Ovary (tissue), 10 donors: ENCODE measurements at places on chromosomes 5 and 9. TPM values are rescaled to one million over a fixed set of nuclear protein-coding genes. Genes with fewer than 3 reads are reported as not detected.

DNA sequence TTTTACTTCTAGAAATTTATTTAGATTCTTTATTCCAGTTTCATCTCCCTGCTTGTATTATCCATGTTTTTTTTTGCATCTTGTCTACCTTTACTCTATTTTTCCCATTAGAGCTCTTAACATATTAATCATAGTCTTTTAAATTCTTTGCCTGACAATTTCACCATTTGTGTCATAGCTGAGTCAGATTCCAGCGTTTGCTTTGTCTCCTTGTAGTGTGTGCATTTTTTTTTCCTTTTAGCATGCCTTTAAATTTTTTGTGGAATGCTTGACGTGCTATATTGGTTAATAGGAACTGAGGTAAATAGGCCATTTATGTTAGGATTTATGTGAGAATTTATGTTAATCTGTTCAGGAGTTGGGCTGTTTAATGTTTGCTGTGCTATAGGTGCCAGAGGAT, 41.8 kb upstream of the NFIL3 start:
- DNase-seq: no peak
- H3K27ac ChIP-seq: no peak overlapping the region
- H3K36me3 ChIP-seq: no peaks in the 10 kb centered on the region
- no peak overlapping the region for H3K4me3 ChIP-seq
- H3K4me1 ChIP-seq: no peaks in the 10 kb centered on the region

NR5A1 gene
- total RNA-seq: 14.7 TPM

SPATA6L gene
- total RNA-seq: 2.5 TPM

DNA sequence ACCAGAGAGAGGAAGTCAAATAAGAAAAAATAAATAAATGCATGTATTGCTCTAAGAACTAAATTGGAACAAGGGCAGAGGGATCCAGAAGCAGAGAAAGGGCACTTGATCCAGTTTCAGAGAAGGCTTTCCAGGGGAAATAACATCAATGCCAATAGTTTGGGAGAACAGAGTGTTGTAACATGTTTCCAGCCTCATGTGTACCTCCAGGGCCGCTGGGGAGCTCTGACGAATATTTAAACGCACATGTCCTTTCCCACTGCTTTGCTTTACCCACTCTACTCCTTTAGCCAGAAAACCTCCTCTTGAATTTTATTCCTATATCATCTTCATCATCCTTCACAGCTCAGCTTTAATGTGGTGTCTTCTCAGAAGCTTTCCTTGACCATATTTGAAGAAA, 233.7 kb downstream of the ENC1 start:
- no peaks in the 10 kb centered on the region for H3K27me3 ChIP-seq
- H3K27ac ChIP-seq: no peak overlapping the region
- no peaks in the 10 kb centered on the region for H3K36me3 ChIP-seq
- DNase-seq: no peak

C5orf58 gene
- total RNA-seq: not detected

DNA sequence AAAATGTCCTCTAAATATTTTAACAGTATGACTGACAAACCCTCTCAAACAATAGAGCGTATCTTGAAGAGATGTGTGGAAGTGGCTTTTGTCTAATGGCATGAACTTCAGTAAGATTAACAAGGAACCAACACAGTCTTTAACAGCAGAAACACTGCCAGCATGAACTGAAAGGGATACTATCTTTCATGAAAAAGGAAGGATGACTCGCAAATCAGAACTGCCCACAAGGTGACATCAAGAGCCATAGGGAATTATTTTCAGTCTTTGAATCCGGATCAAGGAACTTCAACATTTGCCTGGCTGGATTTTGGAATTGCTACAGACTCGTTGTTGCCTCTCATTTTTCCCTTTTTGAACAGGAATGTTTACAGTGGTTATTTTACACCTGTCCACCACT, 5.1 kb upstream of the HEXB start:
- no peak overlapping the region for H3K27ac ChIP-seq
- no peaks in the 10 kb centered on the region for H3K4me1 ChIP-seq
- no peak for DNase-seq
- no peaks in the 10 kb centered on the region for H3K27me3 ChIP-seq
- H3K36me3 ChIP-seq: no peaks in the 10 kb centered on the region
- no peak overlapping the region for H3K4me3 ChIP-seq

- H3K36me3 ChIP-seq: no peaks in the 10 kb centered on the region
- no peaks in the 10 kb centered on the region for H3K27me3 ChIP-seq
- H3K27ac ChIP-seq: no peak overlapping the region
- DNase-seq: no peak
- peaks cover 8% of the 10 kb centered on the region for H3K4me1 ChIP-seq
Observed at GRCh38 chr9:33106827-33107621, 30.6 kb upstream of the SMU1 start.

MARCHF11 gene
- total RNA-seq: not detected

TEX48 gene
- not detected for total RNA-seq

TTLL11 gene
- 12.7 TPM for total RNA-seq

DNA sequence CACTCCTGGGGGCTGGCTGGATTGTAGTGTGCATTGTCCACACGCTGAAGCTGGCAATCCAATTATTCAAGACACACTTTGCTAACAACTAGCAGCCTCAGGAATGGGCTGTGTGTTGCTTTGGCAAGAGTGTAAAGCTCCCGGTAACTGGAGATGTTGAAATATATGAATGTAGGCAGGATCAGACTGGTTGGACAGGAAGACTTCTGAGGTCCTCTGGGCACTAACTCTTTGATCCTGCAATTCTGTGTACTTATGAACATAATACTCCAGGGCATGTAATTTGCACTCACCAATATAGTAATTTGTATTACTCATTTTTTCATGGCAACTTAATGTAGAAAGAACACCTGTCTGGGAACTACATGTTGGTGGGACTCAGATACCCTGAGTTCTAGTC, 106.7 kb upstream of the SLC28A3 start:
- DNase-seq: no peak
- no peaks in the 10 kb centered on the region for H3K4me1 ChIP-seq
- H3K4me3 ChIP-seq: no peak overlapping the region
- H3K36me3 ChIP-seq: no peaks in the 10 kb centered on the region
